ENCODE measurements at places on chromosomes 1 and 21. TPM values are rescaled to one million over a fixed set of nuclear protein-coding genes. Genes with fewer than 3 reads are reported as not detected.

DNA sequence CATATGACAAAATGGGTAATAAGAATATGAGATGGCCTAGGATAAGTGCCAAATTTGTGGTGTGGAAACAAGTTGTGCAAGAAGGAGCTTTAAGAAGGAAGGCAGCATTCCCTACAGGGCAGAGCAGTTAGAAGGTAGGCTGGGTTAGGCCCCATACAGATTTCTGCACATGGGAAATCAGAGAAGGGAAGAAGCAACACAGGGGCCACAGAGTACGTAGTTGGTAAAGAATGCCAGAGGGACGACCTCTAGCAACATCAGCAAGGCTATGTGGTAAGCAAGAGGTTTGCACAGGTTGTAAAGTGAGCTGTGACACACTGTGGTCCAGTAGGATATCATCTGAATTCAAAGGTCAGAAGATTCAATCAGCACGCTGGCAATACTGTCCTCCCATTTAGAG, 765.6 kb upstream of the B3GALT2 start:
- no peak for ATAC-seq

- peak; percentile 55 for ATAC-seq
Observed at GRCh38 chr1:61851849-61852669, 109.8 kb downstream of the PATJ start.

DNA sequence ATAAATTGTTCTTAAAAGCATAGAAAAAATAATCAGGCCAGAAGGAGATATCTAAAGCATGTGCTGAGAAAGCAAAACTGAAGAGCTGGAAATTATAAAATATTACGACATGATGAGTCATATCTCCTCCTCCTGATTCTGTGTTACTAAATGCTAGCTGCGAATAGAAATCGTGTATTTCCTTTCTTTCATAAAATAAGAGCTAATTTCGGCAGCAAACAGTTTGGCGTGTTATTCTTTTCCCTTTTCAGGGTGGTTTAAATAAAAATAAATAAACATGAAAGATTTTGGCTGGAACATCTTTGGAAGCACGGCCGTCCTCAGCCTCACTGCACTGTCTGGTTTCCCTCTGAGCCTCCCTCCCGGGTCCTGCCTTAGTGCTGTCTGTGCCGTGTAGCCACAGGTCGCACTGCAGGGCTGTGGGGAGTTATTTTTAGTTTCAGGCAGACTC, 56.0 kb downstream of the ADARB1 start:
- peak; percentile 55 for ATAC-seq

- no peak for ATAC-seq
Observed at GRCh38 chr1:201783572-201783971, 45.4 kb upstream of the IPO9 start.

TMPRSS2 gene
- 41.6 TPM for total RNA-seq

GRCh38 chr21:20538039-20538658, 460.1 kb upstream of the NCAM2 start:
- no peak for ATAC-seq

SHISA4 gene
- 1.2 TPM for total RNA-seq

PLPPR5 gene
- total RNA-seq = not detected

Measured in esophagus mucosa (tissue), 1 donor.